ENCODE measurements at places on chromosomes 11 and 22.

DNA sequence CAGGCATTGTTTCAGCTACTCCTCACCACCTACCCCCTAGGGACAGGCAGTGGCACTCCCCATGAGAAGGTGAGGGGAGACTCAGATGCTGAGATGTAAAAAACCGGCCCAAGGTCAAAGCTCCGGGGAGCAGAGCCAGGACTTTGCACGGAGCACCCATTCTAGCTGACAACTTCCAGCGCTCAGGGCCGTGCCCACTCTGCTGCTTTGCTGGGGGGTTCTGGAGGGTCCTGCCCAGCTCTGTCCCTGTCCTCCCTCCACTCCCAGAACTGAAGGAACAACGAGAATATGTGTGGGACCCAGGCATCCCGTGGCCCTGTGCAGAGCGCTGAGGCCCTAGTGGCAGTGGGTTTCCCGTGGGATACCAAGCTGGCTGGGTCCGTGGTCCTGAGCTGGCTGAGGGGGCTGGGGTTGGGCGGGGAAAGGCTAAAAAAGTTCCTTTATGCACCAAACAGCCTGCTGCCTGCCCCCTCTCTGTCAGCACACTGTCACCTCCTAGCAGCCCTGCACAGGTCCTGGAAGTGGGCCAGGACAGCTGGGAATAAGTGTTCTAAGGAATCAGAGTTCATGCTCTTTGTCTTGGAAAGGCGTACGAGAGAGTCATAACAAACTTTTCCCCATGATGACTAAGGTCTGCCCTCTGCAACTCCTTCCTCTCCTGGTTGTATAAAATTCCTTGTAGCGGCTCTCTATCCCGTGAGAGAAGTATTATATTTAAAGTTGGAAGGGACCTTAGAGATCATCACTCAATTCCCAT lies 1.9 kb downstream of the MS4A10 start:
- no peaks in the 10 kb centered on the region for H3K36me3 ChIP-seq
- H3K27ac ChIP-seq = no peak overlapping the region
- H3K27me3 ChIP-seq = peaks cover 1% of the 10 kb centered on the region
- no peak overlapping the region for H3K4me3 ChIP-seq
- no peak for DNase-seq

DNA sequence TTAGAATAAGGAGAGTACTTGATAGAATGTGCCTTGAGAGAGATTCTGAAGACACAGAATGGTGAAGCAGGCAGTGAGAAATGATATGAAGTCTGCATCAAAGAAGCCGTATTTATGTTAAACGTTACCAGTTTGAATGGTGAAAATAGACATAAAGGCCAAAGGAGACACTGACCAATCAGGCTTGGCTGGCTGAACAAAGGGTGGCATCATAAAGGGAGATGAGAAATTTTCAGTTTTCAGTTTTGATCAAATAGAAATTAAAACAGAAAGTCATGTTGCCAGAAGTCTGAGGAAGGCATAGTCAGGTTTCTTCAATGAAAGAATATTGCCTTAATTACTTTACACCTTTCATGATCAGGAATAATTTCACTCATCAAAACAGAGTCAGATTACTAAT lies 6.6 kb downstream of the OR51F1 start:
- no peak overlapping the region for H3K27ac ChIP-seq
- H3K27me3 ChIP-seq = peaks cover 3% of the 10 kb centered on the region
- no peaks in the 10 kb centered on the region for H3K4me1 ChIP-seq

GRCh38 chr22:46122980-46123693 lies 27.2 kb upstream of the PPARA start:
- H3K4me1 ChIP-seq = no peaks in the 10 kb centered on the region
- H3K36me3 ChIP-seq = no peaks in the 10 kb centered on the region
- H3K27ac ChIP-seq = no peak overlapping the region
- DNase-seq = no peak
- peaks cover 2% of the 10 kb centered on the region for H3K27me3 ChIP-seq

GRCh38 chr11:108511851-108512474 lies 13.8 kb upstream of the POGLUT3 start:
- H3K27me3 ChIP-seq = no peaks in the 10 kb centered on the region
- H3K36me3 ChIP-seq = peaks cover 4% of the 10 kb centered on the region
- no peaks in the 10 kb centered on the region for H3K4me1 ChIP-seq
- no peak overlapping the region for H3K4me3 ChIP-seq

DNA sequence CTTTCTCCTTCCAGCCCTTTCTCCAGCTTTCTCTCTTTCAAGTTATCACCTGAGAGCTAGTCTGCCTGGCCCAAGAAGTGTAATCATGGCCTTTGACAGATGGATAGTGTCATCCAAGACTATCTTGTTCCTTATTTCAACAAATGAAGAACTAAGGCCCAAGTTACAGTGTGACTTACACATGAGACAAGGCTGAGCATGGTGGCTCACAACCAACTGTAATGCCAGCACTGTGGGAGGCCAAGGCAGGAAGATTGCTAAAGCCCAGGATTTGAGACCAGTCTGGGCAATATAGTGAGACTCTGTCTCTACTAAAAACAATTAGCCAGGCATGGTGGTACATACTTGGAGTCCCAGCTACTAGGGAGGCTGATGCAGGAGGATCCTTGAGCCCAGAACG lies 3.7 kb upstream of the RANGAP1 start:
- peaks cover 18% of the 10 kb centered on the region for H3K4me1 ChIP-seq

- peaks cover under 1% of the 10 kb centered on the region for H3K27me3 ChIP-seq
- no peak overlapping the region for H3K27ac ChIP-seq
- no peaks in the 10 kb centered on the region for H3K36me3 ChIP-seq
These were observed 5.2 kb upstream of the PES1 start for GRCh38 chr22:30596886-30597285.

- H3K36me3 ChIP-seq = no peaks in the 10 kb centered on the region
- peaks cover 3% of the 10 kb centered on the region for H3K27me3 ChIP-seq
- no peak for DNase-seq
- no peak overlapping the region for H3K4me3 ChIP-seq
These were observed 28.4 kb upstream of the ACER3 start for GRCh38 chr11:76832361-76832760.

GRCh38 chr22:37556710-37557109 lies 3.6 kb upstream of the CDC42EP1 start:
- no peak overlapping the region for H3K27ac ChIP-seq
- peaks cover 5% of the 10 kb centered on the region for H3K4me1 ChIP-seq
- no peaks in the 10 kb centered on the region for H3K36me3 ChIP-seq
- H3K27me3 ChIP-seq = peaks cover 6% of the 10 kb centered on the region
- H3K4me3 ChIP-seq = no peak overlapping the region

DNA sequence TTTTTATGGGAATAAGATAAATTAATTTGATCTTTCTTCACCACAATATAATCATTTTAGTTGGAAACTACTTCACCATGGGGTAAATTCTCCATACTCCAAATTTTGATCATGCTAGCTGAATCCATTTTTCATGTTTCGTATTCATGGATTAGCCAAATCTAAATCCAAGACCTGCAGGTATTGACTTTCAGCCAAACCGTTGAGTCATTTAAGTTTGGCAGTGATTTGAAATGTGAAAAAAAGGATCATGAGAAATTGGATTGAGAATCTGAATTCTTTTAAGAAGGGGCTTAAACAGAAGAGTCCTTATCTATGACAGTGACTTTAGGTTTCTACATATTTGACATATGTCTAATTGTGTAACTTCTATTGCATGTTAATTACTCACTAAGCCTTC lies 5.3 kb downstream of the GAS2 start:
- H3K27ac ChIP-seq = no peak overlapping the region
- H3K4me3 ChIP-seq = no peak overlapping the region
- H3K36me3 ChIP-seq = no peaks in the 10 kb centered on the region
- no peaks in the 10 kb centered on the region for H3K4me1 ChIP-seq
- H3K27me3 ChIP-seq = peaks cover 6% of the 10 kb centered on the region
- no peak for DNase-seq

DNA sequence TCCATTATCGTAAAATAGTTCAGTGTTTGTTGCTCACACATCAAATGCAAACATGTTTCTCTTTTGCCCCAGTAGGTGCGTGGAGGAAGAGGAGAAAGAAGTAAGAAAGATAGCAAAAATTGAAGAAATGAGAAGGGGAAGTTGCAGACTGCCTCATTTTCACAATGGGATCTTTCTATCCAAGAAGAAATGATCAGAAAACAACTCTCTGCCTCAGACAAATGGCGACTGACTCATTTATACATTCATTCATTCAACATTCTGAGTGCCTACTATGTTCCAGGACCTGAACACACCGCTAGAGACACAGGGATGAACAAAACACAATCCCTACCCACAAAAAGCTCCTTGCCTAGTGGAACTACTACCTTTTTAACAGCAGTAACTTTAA lies 367 bp downstream of the HPS5 start:
- H3K27ac ChIP-seq = peak overlapping the region; percentile 100
- peak overlapping the region; percentile 97 for H3K4me3 ChIP-seq
- peaks cover 52% of the 10 kb centered on the region for H3K4me1 ChIP-seq
- no peaks in the 10 kb centered on the region for H3K36me3 ChIP-seq
- peaks cover 8% of the 10 kb centered on the region for H3K27me3 ChIP-seq

GRCh38 chr11:117097389-117098268 lies 599 bp downstream of the SIK3 start:
- H3K4me3 ChIP-seq = peak overlapping the region; percentile 93
- DNase-seq = no peak
- no peaks in the 10 kb centered on the region for H3K36me3 ChIP-seq
- peaks cover 77% of the 10 kb centered on the region for H3K4me1 ChIP-seq
- H3K27me3 ChIP-seq = peaks cover 23% of the 10 kb centered on the region

GRCh38 chr11:11969380-11970215 lies 38.8 kb downstream of the DKK3 start:
- H3K27ac ChIP-seq = no peak overlapping the region
- H3K27me3 ChIP-seq = peaks cover 2% of the 10 kb centered on the region
- H3K4me1 ChIP-seq = peaks cover under 1% of the 10 kb centered on the region
- no peak overlapping the region for H3K4me3 ChIP-seq
